ENCODE measurements at places on chromosomes 2 and 18. TPM values are rescaled to one million over a fixed set of nuclear protein-coding genes. Genes with fewer than 3 reads are reported as not detected.

Gene DHRS9
- total RNA-seq, result not detected

Gene GALR1
- not detected for total RNA-seq

Gene CCDC148
- not detected for total RNA-seq

Gene PPP4R3B
- total RNA-seq, result 47.7 TPM

DNA sequence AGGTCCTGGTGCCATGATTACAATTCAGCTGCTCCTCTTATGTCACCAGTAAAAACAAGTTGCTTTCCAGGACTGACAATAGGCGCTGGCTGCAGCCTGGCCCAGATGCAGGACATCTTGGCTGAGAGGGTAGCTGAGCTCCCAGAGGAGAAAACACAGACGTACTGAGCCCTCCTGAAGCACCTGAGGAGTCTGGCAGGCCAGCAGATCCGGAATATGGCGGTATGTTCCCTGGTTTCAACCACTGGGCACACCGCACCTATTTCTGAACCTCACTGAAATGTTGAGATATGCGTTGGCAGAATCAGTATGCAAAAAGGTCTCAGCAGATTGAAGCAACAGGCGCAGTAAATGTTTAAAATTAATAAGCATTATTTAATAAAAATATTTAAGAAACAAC, 73.1 kb upstream of the BZW1 start:
- no peaks in the 10 kb centered on the region for H3K27me3 ChIP-seq
- no peaks in the 10 kb centered on the region for H3K36me3 ChIP-seq
- H3K27ac ChIP-seq, result no peak overlapping the region
- no peaks in the 10 kb centered on the region for H3K4me1 ChIP-seq

DNA sequence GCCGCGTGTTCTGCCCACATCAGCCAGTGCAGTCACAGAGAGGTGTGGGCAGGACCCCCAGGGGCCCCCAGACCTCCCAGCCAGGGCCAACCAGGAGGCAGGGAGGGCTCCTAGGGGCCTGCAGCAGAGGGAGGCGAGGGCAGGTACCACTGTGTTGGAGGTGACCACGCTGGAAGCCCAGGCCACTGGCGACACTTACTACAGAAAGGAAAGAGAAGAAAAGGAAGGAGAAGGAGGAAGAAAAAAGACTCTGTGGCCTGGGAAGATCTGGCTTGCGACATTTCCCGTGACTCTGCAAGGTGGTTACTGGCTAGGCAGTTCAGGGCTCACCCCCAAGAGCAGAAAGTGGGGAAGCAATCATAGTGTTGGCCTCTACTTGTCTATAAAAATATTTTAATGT, 98.1 kb upstream of the BCL2L11 start:
- no peak overlapping the region for H3K4me3 ChIP-seq
- DNase-seq, result no peak
- no peaks in the 10 kb centered on the region for H3K4me1 ChIP-seq
- H3K27ac ChIP-seq, result no peak overlapping the region
- H3K27me3 ChIP-seq, result no peaks in the 10 kb centered on the region

DNA sequence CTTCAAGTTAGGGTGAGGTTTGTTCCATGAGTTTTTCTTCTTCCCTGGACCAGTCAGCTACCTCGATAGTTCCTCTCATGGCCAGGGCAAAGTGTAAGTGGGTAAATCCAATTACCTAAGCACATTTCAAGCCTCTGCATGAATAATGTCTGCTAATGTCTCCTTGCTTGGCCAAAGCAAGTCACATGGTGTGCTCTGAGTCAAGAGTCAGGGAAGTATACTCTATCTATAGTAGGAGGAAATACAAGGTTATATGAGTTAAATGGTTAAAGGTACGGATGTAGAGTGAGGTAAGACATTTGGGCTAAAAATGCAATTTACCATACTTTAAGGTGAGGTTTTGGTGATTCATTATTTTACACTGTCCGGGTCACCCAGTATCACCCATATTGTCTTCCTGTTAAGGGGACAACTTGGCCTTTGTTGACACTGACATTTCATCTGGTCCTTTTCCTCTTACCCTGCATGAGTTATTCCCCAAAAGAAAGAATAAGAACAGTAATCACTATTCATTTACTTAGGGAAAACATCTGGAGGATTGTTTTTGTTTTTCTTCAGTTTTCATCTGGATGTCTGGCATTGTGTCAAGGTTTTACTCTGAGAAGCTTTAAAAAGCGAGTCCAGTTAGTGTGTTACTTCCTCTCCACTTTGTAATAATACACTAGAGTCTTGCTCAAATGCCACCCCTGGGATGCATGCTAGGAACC, 405.5 kb downstream of the RND3 start:
- H3K27ac ChIP-seq, result no peak overlapping the region
- H3K36me3 ChIP-seq, result no peaks in the 10 kb centered on the region
- no peaks in the 10 kb centered on the region for H3K4me1 ChIP-seq
- no peak for DNase-seq
- no peaks in the 10 kb centered on the region for H3K27me3 ChIP-seq

GRCh38 chr2:45218931-45219339, 209.7 kb upstream of the SIX2 start:
- no peaks in the 10 kb centered on the region for H3K27me3 ChIP-seq
- no peaks in the 10 kb centered on the region for H3K4me1 ChIP-seq
- no peak overlapping the region for H3K4me3 ChIP-seq
- H3K27ac ChIP-seq, result no peak overlapping the region

- no peak overlapping the region for H3K4me3 ChIP-seq
- no peak overlapping the region for H3K27ac ChIP-seq
- no peak for DNase-seq
Observed at GRCh38 chr18:28834889-28835288, 658.0 kb upstream of the CDH2 start.

GRCh38 chr18:6561420-6561861, 146.7 kb upstream of the L3MBTL4 start:
- no peaks in the 10 kb centered on the region for H3K4me1 ChIP-seq
- H3K4me3 ChIP-seq, result no peak overlapping the region
- no peaks in the 10 kb centered on the region for H3K36me3 ChIP-seq
- no peak overlapping the region for H3K27ac ChIP-seq

DNA sequence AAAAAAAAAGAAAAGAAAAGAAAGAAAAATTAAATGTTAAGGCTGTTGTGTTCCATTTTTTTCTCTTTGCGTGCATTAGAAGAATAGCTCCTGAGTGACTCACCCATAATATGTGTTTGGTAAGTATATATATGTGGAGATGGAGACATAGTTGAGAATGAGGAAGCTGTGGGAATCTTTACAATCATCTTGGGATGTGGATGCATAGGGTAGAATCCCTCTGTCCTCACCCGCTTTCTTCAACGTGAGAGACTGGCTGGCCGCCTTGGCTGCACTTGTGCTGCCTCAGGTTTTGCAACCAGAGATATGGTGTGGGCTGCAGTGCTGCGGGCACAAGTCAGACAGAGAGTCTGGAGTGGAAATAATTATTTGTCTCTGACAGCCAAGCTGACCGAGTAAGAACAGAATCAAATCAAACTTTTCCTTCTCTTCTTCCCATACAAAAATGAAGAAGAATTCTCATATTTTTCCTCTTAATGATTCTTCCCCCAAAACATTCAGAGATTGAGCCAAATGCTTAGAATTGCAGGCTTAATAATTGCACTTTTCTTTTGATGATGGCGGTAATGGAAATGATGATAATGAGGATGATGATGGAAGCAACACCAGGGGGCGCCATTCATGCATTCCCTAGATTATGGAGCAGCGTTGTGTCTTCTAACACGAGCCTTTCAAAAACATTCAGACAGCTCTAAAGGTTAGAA, 48.5 kb downstream of the SERPINB7 start:
- H3K27ac ChIP-seq, result no peak overlapping the region
- H3K4me1 ChIP-seq, result no peaks in the 10 kb centered on the region
- H3K36me3 ChIP-seq, result no peaks in the 10 kb centered on the region
- H3K4me3 ChIP-seq, result no peak overlapping the region
- peaks cover under 1% of the 10 kb centered on the region for H3K27me3 ChIP-seq

DNA sequence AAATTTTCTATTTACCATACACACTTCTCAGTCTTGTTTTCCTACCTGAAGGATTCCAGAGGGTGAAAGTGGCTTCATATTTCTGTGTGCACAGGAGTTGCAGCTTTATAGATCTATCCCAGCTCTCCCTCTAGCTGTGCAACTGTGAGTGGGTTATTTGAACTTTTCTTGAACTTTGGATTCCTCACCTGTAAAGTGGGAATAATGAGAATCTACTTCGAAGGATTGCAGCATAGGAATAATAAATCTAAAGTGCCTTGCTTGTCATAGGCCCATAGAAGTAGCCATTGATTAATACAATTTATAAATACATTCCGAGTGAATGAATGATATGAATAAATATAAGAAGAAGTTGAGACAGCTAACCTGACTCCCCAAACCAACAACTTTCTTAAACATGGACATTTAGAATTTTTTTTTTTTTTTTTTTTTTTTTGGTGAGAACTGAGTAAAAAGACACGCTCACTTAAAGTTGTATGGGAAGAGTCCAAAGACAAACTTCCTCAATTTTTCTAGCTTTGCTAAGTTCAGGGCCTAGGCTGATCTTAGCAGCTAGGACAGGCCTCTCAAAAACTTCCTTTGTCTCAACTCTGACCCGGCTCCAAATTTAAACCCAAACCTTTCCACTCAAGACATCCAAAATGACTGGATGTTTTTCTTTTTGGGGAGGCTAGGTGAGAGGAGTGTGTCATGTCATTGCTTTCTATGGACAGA, 203.3 kb upstream of the FBXO11 start:
- no peaks in the 10 kb centered on the region for H3K36me3 ChIP-seq
- no peaks in the 10 kb centered on the region for H3K27me3 ChIP-seq

Gene ADD2
- total RNA-seq, result 4.4 TPM

- H3K4me3 ChIP-seq, result no peak overlapping the region
- H3K4me1 ChIP-seq, result no peaks in the 10 kb centered on the region
- H3K27me3 ChIP-seq, result peaks cover 3% of the 10 kb centered on the region
- H3K27ac ChIP-seq, result no peak overlapping the region
- DNase-seq, result no peak
Observed at GRCh38 chr18:32372381-32373061, 98.2 kb downstream of the GAREM1 start.

- H3K27ac ChIP-seq, result no peak overlapping the region
- no peaks in the 10 kb centered on the region for H3K27me3 ChIP-seq
- H3K4me1 ChIP-seq, result no peaks in the 10 kb centered on the region
- H3K36me3 ChIP-seq, result no peaks in the 10 kb centered on the region
Observed at GRCh38 chr2:128832946-128833663, 514.4 kb upstream of the HS6ST1 start.

DNA sequence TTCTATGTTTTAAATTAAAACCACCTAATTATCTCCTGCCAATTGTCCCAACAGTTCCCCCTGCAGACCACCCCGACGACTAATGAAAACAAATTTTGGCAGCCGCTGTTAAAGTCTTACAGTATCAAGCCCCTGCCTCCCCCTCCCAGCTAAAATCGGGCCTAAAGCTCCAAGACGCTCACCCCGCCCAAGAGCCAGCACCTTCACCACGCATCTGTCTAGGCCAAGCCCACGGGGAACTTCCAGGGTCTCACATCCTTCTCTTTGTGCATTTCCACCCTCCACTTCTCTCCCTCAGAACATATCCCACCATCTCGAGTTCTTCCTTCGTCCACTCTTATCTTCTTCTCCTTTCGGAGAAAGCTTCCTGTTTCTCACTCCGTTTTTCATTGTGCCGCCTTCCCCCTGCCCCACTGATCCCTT, 445 bp downstream of the PRPF40A start:
- DNase-seq, result peak; percentile 68
- no peaks in the 10 kb centered on the region for H3K27me3 ChIP-seq
- peak overlapping the region; percentile 88 for H3K4me3 ChIP-seq
- peaks cover 8% of the 10 kb centered on the region for H3K4me1 ChIP-seq
- peaks cover 28% of the 10 kb centered on the region for H3K36me3 ChIP-seq
- peak overlapping the region; percentile 95 for H3K27ac ChIP-seq

DNA sequence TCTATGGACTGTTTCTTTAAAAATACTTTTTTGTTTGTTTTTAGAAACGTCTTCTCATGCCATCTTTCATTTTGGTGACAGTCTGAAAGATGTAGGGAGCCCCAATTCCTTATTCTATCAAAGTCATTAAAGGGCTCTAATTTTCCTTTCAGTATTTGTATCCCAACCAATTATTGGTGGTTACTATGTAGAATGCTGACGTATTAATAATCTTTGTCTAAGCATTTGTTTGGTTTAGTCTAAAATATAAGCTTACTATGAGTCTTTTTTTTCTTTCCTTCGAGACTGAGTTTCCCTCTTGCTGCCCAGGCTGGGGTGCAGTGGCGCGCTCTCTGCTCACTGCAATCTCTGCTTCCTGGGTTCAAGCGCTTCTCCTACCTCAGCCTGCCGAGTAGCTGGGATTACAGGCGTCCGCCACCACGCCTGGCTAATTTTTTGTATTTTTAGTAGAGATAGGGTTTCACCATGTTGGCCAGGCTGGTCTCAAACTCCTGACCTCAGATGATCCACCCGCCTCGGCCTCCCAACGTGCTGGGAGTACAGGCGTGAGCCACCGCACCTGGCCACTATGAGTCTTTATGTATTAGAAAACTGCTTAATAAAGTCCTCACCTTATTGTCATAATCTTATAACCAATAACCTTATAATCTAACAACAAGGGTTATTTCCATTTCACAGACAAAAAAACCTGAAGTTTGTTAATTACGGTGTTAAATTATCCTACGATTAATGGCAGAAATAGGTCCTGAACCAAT, 849 bp upstream of the VRK2 start:
- peaks cover 18% of the 10 kb centered on the region for H3K4me1 ChIP-seq
- no peak for DNase-seq
- H3K36me3 ChIP-seq, result peaks cover 3% of the 10 kb centered on the region
- peak overlapping the region; percentile 75 for H3K4me3 ChIP-seq

DNA sequence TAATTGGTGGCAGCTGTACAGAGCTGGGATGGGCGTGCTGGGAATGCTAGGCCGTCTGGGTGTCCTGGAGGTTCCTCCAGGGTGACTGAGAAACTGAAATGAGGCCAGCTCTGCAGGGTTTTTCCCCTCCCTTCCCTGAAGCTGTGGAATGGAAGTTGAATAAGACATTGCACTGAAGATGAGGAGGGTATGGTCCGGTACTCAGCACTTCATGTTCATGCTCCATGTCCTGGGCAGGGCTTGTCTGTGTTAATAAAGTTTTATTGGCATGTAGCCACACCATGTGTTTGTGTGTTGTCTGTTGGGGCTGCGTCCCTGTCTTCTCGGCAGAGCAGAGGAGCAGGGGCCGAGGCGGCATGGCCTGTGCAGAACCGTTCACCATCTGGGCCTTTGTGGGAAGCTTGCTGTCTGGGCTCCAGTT, 154.0 kb downstream of the LDLRAD4 start:
- DNase-seq, result no peak
- no peak overlapping the region for H3K27ac ChIP-seq
- H3K36me3 ChIP-seq, result no peaks in the 10 kb centered on the region
- H3K27me3 ChIP-seq, result no peaks in the 10 kb centered on the region
- H3K4me1 ChIP-seq, result peaks cover 70% of the 10 kb centered on the region

Gene TGFBRAP1
- 16.6 TPM for total RNA-seq

GRCh38 chr2:183542606-183543005, 418.4 kb downstream of the NUP35 start:
- H3K27ac ChIP-seq, result no peak overlapping the region
- no peaks in the 10 kb centered on the region for H3K27me3 ChIP-seq
- no peak for DNase-seq
- no peaks in the 10 kb centered on the region for H3K36me3 ChIP-seq
- no peaks in the 10 kb centered on the region for H3K4me1 ChIP-seq

- no peaks in the 10 kb centered on the region for H3K4me1 ChIP-seq
- H3K4me3 ChIP-seq, result no peak overlapping the region
- no peak overlapping the region for H3K27ac ChIP-seq
- no peaks in the 10 kb centered on the region for H3K27me3 ChIP-seq
Observed at GRCh38 chr2:32768387-32769174, 140.7 kb downstream of the TTC27 start.
